ENCODE measurements at places on chromosomes 2 and 18.

DNA sequence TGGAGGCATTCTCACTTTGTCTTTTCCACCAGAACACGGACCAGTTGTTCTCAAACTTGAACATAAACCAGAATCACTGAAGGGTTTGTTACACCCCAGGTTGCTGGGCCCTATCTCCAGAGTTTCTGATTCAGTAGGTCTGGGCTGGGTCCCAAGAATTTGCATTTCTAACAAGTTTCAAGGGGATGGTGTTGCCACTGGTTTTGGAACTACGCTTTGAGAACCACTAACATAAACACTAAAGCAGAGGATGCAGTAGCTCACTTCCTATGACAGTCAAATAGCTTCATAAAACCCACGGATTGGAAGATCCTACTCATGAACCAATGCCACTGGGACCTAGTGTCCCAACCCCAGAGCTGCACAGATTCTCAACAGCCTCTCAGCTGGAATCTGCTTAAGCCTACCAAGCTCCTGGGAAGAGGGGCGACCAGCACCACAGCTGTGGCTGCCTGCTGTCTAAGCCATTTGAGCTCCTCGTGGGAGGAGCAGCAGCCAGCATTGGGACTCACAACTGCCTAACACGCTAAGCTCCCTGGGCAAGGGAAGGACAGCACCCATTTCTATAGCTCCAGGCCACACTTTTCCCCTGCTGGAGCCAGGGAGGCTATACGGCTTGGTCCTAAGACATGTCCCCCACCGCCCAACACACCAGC, 62.5 kb downstream of the C1D start:
- no peak for DNase-seq

- DNase-seq: no peak
Observed at GRCh38 chr2:215861607-215862350, 151.6 kb downstream of the MREG start.

GRCh38 chr2:25473758-25474340, 132.1 kb upstream of the DNMT3A start:
- peak; percentile 3 for DNase-seq

DNA sequence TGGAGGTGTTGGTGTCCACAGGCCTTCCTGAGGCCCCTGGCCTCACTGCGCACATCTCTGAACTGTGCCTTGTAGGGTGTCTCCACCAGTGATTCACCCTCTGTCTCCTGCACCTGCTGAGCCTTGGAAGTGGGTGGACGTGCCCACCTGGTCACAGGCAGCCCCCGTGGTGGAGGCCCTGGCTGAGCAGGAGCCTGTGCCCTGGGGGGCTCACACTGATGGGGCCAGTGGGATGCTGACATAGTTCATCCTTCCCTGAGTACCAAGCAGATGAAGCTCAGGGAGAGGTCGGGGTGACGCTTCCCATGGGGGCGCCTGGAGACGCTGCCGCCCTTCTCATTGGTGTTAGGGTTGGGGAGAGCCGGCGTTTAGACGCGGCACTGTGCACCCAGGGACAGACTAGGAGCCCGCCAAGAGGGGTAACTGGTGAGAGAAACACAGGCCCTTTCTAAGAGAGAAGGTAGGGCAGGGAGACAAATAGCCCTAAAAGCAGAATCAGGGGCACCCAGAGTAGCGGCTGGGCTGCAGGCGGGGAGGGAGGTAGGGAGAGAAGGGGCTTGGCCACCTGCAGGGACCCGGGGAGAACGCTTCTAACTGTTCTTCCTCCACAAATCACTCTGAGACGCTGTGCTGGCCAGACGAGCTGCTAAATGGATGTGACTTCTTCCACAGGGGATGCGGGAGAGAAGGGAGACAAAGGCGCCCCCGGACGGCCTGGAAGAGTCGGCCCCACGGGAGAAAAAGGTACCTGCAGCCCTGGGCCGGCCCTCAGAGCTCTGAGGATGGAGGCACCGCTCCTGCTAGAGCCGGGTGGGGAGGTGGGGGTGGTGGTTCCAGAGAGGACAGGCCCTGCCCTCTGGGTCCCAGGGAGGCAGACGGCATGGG, 18.0 kb downstream of the COLEC11 start:
- DNase-seq: no peak

- DNase-seq: no peak
Observed at GRCh38 chr2:98515250-98515991, 70.8 kb downstream of the INPP4A start.

GRCh38 chr18:78408623-78409022, 571.0 kb upstream of the SALL3 start:
- DNase-seq: no peak

DNA sequence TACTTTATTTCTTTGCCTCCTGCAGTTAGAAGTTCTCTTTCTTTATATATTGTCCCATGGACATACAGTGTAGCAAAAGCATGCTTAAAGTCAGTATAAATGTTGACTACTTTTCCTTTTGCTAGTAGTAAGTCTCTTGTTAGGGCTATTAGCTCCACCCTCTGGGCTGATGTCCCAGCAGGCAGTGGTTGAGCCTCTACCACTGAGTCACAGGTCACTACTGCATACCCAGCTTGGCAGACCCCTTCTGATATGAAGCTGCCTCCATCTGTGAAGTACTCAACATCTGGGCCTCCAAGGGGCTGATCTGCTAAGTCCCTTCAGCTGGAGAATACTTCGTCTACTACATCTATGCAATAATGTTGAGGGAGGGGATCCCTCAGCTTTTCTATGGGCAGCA, 61.0 kb upstream of the SLC35G4 start:
- DNase-seq: no peak

GRCh38 chr2:233835230-233836186, 18.8 kb downstream of the HJURP start:
- no peak for DNase-seq

DNA sequence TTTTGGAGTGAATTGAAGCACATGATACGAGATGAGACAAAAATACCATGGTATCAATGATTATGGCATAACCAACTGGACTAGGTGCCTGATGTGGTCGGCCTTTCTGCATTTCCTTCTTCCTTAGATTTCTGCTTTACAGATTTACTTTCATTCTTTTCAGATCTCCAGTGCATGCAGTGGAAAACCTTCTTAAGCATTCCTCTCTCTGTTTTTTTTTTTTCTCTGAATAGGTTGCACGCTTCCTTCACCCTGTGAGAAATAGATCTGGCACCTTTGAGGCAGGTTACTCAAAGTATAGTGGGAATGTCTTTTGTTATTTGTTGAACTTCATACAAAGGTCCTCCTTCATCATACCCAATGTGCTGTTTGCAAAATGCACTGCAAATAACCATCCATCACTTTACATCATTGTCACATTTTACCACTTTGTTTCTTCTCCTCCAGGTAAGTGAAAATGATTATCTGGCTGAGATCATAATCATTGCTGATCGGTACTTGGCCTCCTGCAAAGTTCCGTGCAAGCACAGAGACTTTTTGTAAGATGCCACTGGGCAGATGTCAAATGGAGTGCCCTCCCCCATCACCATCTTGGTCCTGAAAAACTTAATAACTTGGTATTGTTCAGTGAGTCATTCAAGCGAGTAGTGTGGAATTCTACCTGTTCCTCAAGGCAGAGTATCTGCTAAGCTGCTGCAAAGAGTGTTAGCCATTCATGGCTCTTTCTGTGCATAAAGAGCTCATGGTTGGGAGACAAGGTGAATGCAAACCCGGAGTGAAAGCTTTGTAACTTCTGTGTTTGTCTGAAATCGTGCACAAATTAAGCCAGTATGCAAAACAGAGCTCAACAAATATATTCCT, 30.0 kb upstream of the KLHL14 start:
- DNase-seq: no peak

DNA sequence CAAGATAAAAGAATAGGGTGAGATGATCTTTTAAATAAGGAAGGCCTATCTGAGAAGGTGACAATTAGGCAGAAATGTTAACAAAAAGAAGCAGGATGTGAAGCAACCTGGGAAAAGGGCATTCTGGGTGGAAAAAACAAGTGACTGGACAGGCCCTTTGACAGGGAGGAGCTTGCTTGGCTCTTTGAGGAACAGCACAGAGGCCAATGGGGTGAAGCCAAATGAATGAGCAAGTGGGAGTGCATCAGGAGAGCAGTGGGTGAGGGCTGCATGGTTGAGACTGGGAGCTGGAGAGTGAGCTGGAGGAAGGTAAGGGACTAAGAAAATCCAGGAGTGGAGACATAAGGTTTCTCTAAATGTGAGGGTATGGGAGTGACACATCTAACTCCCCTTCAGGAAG, 126.9 kb downstream of the TDRD15 start:
- no peak for DNase-seq

DNA sequence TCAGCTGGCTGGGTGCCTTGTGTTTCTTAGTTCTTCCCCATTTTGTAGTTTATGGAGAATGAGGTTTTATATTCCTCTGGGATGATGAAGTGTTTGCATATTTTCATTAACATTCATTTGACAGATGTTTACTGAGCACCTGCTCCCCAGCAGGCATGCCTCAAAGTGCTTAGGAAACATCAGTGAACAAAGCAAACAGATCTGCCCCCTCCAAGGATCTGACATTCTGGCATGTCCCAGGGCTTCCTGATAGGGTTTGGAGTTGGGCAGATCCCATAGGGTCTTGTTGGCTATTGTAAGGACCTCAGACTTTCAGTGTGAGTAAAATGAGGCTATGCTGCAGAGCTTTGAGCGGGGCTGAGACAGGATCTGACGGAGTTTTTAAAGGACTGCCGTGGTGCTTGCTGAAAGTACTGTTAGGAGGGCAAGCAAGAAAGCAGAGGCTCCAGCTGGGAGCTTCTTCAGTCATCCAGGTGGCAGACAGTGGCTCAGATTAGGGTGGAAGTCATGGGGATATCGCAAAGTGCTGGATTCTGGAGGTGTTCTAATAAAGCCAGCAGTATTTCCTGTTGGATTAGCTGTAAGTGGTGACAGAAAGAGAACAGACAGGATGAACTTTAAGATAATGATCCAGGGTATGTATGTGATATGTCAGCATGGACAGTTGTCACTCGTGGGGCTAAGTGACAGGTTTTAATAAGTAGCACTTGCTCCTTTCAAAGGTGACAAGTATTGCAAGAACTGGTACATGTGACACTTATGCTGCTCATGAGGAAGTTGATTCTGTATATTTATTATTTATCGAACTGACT, 11.3 kb upstream of the IAH1 start:
- DNase-seq: no peak

- no peak for DNase-seq
Observed at GRCh38 chr2:240443891-240444301, 8.4 kb downstream of the GPC1 start.

GRCh38 chr18:63438181-63438580, 15.9 kb upstream of the VPS4B start:
- no peak for DNase-seq

DNA sequence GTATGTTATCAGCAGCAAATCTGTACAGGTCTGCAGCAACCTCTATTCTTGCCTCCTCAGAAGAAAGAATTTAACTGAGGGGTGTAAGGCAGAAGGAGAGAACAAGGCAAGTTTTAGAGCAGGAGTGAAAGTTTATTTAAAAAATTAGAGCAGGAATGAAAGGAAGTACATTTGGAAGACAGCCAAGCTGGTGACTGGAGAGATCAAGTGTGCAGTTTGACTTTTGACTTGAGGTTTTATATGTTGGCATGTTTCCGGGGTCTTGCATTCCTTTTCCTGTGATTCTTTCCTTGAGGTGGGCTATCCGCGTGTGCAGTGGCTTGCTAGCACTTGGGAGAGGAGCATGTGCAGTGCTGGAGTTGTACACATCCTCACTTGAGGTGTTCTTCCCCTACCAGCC, 16.5 kb upstream of the CERS6 start:
- DNase-seq: no peak

DNA sequence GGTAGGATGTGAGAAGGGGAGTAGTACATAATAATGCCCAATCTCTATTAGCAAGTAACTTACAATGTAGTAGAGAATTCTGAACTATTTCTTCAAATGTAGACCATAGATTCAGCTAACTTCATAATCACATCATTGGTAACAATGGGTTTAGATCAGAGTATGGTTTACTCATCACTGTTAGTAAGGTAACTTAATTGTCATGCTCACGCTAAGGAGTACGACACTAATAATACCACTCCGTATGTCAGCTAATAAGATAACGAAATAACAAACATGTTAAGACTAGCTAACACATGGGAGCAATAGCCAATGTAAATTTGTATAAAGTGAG, 56.4 kb upstream of the CCDC141 start:
- no peak for DNase-seq

DNA sequence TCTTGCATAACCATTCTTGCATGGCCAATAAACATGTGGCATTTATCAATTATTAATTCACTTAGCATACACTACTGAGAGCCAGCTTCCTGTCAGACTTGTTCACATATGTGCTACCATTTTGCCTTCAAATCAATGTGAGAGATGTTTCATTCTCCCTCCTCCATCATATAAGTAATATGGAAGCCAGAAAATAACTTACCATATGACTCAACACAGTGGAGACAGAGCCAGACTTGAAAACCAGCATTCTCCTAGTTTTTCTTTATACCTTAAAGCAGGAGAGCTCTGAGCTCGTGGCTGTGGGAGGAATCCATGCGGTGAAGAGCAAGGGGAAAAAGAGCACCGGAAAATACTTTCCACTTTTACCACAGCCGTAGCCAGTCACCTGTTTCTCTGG, 215.0 kb upstream of the LRATD1 start:
- DNase-seq: no peak

GRCh38 chr2:230849633-230850357, 14.9 kb upstream of the ITM2C start:
- DNase-seq: no peak

GRCh38 chr18:49098386-49098785, 147.6 kb upstream of the SMAD7 start:
- DNase-seq: no peak

GRCh38 chr2:45477546-45477945, 133.5 kb downstream of the SRBD1 start:
- no peak for DNase-seq

DNA sequence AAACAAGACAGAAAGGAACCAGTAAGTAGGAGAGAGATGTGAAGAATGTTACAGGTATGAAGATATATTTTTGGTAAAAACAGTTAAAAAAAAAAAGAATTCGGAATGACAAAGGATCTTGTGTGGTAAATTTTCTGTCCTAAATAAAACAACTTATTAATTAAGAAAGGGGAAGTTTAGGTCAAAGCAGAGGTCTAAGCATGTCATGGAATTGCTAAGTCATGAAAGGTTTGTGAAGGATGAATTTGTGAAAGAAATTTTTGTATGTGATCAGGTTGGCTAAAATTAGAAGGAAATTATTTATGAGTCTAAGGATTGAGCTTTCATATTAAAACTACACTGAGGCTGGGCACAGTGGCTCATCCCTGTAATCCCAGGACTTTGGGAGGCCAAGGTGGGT, 11.1 kb upstream of the ALPG start:
- DNase-seq: no peak

DNA sequence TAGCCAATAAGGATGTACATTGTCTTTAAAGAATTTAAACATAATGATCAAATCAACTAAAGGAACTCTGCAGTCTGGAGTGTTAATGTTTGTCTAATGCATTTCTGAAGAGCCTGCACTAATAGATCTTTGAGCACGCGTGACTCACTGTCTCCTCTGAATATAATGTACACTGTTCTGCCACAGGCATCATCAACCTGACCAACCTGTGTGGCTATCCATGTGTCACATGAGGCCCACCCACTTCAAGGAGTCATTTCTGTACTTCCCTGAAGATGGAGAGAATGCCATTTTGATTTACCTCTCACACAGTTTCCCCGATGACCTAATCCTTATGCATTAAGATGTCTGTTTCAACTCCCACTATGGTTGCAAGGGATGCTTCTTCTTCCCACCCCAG, 434.0 kb upstream of the SPHKAP start:
- no peak for DNase-seq

GRCh38 chr2:228767196-228767595, 503.9 kb downstream of the PID1 start:
- DNase-seq: no peak

Measured in NCI-H1048 (cell line).